Ureter (tissue), 1 donor: ENCODE measurements at places on chromosomes 2 and 18.

DNA sequence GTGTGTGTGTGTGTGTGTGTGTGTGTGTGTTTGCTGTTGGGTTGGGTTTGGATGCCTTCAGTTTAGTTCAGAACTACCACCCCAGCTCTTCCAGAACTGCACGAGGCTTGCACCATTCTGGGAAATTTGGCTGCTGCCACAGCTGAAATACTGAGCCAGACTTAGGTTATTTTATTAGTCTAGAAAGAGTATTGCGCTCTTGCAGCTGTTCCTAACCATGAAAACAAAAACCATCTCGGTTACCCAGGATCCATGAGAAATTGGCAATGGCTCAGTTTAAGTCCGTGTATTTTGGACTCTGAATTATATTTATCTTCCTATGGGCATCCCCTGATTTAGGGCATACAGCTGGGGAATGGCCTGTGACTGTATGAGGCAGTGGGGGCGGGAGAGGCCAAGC is 83.2 kb downstream of the TANC1 start:
- no peak for DNase-seq

DNA sequence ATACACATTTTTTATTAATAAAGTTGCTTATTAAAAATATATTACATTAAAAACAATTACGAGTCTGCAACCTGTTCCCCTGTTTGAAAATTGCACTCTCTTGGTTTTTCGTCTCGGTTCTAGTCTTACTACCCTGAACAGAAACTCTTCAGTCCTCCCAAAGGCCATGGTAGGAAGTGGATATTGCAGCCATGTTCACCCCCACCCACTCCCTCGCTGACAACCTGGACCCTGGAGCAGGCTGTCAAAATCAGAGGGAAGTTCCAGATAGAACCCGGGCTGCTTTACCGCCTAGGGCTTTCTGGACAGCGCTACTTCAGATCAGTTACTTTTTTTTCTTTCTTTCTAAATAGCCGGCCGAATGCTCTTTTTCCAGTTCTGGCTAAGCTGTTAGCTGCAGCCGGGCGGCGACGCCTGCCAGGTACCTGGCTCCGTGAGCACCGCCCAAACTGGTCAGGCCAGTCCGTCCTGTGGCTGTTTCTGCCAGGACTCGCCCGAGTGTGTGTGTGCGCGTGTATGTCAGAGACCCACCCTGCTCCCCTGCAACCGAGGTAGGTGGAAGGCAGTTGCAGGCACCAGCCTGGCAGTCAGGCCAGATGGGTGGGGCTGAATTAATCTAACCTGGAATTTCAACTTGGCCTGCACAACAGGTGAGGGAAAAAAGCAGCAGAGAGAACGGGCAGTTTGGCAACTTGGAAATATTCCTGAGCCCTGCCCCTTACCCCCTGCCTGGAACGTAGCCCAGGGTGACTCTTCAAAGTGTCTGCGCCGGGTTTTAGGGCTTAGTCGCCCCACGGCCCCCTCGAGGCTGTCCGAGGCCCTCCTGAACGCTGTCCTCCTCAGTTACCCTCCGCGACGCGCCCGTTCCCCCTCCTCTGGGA is 1.1 kb upstream of the TET3 start:
- peak; percentile 94 for DNase-seq

DNA sequence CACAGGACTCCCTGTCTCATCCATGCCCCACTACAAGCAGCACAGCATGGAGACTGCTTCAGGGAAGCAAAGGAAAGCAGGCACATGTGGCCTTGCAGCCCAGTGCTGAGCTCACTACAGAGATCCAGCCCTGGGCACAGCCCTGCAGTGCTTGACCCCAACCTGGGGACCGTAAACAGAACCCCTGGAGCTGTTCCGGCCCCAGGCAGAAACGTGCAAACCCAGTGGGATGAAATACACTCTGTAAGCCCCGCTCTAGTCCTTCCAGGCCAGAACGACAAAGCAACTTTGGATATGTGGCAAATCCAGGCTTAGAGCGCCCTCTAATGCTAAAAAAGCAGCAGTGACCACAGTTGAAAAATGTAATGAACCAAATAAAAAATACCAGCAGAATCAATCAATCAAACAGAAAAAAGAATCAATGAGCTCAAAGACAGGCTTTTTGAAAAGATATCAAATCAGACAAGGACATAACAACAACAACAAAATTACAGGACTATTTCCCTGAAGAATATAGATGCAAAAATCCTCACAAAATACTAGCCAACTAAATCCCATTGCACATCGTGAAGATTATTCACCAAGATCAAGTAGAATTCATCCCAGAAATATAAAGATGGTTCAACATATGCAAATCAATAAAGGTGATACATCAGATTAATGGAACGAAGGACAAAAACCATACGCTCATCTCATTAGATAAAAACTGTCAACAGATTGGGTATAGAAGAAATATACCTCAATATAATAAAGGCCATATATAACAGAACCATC is 45.6 kb downstream of the ZNF519 start:
- DNase-seq = no peak

DNA sequence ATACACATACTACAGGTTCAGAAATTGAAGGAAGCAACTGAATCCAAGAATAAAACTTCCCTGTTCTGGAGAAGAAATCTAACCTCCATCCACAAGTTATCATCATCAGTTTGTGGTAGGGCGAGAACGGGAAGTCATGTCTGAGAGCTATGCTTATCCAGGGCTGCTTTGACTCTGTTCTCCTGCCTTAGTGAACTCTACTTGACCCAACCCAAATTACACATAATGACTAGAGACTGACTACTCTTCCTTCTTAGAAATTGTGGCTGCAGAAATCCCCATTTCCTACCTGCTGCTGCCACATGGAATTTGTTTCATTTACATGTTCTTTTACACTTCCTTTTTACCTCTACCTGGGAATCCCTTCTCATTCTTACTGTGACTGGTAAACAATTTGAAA is 1102.6 kb upstream of the PIK3C3 start:
- no peak for DNase-seq

GRCh38 chr2:120804459-120804858 is 68.8 kb downstream of the GLI2 start:
- DNase-seq = no peak

DNA sequence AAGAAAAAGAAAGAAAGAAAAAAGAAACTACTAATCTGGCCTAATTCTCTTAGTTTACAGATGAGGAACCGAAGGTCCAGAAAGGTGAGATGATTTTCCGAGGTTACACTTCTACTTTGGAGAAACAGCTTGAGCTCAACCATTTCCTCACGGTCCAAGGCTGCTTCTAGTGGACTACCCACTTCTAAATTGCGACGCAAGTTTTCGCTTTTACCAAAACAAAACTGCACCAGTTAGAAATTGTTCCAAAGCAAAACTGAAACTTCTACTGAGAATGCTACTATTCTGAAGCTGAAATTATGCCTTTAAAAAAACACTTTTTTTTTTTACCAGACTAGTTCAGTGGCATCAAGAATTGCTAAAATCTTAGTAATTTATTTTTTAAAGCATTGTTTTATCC is 101.6 kb downstream of the INO80D start:
- DNase-seq = no peak
